ENCODE measurements at places on chromosomes 7 and 10. TPM values are rescaled to one million over a fixed set of nuclear protein-coding genes. Genes with fewer than 3 reads are reported as not detected.

- DNase-seq, result peak; percentile 24
Measured at GRCh38 chr7:28104041-28104541, 76.5 kb downstream of the JAZF1 start.

DNA sequence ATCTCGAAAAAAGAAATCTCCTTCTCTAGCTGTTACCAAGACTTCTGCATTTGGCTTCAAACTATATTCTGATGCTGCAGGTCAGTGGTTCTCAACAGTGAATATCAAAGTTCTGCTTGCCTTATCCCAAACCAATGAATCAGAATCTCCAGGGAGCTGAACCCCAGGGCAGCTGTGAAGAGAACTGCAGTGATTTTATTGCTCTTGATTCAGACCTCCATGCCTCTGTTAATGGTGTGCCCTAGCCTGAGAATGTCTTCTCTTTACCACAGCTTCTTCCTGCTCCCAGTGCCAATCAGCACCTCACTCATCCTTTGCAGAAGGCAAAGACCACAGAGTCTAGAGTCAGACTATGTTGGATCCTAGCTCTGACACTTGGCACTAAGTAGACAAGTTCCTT is 46.2 kb upstream of the MRLN start:
- DNase-seq, result no peak

DNA sequence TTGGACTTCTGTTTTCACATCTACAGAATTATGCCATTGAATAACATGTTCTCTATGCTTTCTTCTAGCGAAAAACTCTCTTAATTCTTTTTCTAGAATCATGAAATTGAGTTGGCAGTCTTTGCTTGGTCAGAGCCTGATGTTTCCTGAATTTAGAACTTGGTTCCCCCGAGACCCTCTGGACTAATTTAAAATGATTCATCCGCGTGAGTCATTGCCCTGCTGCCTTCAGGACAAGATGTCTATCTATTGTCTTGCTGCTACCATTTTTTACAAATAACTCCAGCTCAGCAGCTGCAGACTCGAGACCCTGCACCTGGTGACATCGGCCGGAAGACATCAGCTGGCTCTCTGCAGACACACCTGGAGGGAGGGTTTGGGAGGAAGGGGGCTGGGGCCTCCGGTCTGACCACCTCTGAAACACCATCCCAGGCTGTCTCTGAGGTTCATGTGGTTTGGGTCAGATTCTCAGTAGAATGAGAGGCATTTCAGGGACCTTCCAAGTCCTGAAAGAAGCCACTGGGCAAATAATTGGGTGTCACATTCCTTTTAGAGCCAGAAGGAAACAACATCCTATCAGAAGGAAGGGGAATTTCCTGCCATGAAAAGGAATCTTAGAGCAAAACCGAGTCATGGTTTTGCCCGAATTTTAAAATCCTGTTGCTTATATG is 20.9 kb upstream of the KLF6 start:
- DNase-seq, result no peak

DNA sequence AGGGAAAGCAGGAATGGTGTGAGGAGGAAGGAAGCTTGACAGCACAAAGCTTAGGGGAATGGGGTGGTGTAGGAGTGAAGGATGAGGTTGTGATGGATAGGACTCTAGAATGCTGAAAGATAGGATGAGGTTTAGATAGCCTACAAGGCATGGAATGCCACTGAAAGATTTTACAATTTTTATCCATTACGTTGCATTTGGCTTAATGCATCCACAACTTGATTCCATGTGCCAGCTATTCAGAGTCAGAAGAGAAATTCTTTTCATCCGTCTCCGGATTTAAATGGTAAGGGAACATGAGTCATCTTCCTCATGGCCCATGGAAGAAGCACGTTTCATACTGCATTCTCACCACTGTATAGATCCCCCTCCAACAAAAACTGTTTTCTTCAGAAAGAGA is 212.4 kb upstream of the BMPER start:
- DNase-seq, result no peak

DNA sequence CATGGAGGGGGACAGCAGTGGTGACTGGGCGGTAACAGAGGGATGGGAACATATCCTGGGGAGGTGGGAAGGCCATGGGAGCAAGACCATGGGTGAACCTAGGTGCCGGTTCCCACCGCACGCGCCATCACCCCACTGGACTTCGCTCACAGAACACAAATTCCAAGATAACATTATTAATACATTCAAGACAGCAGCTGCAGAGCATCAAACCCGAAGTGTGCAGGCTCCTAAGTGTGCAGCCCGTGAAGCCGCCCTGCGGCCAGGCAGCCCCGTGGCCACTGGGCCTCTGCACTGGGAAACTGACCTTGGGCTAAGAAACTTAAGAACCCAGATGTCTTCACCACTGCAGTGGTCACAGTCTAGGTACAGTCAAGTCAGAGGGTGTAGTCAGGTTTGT is 42.8 kb upstream of the ZRANB1 start:
- DNase-seq, result no peak

- DNase-seq, result no peak
Measured at GRCh38 chr10:870564-871166, 60.8 kb downstream of the LARP4B start.

- DNase-seq, result no peak
Measured at GRCh38 chr7:4681218-4681851, 760 bp upstream of the FOXK1 start.

DNA sequence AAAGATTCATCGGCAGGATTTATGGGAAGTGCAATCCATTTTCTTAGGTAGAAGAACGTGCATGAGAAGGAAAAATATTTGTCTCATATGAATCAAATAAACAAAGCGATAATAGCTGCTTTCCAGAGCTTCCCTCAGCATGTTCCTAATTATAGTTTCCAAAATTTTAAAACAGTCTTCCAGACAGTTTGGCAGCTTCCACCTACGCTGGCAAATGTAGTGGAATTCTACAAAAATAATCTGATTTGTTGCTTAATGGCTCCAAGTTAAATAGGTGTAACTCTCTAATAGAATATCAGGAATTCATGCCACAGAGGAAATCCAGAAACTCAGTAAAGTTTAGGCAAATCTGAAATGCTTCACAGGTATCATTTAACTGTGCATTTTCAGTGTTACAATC is 23.3 kb upstream of the AGBL3 start:
- no peak for DNase-seq

DNA sequence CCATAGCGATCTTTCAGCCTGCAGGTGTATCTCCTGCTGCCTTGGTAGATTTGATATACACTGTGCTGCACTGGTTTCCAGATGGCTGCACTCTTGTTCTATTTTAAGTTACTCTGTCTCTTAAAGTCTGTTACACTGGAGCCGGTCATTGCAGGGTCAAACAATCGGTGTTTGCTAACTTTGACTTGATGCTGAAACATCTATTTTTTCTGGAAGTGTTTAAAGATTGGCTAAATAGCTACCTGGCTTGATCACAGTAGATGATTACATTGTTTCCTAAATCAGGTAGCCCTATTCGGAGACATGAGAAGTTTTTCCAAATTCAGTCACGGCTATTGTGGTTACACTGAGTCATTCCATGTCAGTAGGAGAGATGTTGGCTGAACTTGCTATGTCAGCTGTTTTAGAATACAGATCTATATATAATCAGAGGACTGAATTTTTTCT is 574.8 kb downstream of the ETV1 start:
- peak; percentile 32 for DNase-seq

NUP42 gene
- 28.8 TPM for total RNA-seq

KIF11 gene
- 1.6 TPM for total RNA-seq

OGDHL gene
- 82.8 TPM for total RNA-seq

PCLO gene
- 12.0 TPM for total RNA-seq

CDC14C gene
- total RNA-seq, result not detected

SLC13A4 gene
- not detected for total RNA-seq

SRRM3 gene
- total RNA-seq, result 1.0 TPM

ADGRA1 gene
- total RNA-seq, result 0.91 TPM
